ENCODE measurements at places on chromosomes 2 and 18. TPM values are rescaled to one million over a fixed set of nuclear protein-coding genes. Genes with fewer than 3 reads are reported as not detected.
A peak's percentile ranks its signal among the peaks of the same experiment; 100 is the strongest.

The RGPD4 gene
- not detected for polyA plus RNA-seq

The SYT4 gene
- polyA plus RNA-seq = not detected

The FBLN7 gene
- polyA plus RNA-seq = 0.04 TPM

The PECR gene
- 7.4 TPM for polyA plus RNA-seq

The CCDC148 gene
- polyA plus RNA-seq = not detected

The UPP2 gene
- polyA plus RNA-seq = not detected

The ANKRD30B gene
- not detected for polyA plus RNA-seq

The ATP8B1 gene
- polyA plus RNA-seq = 0.03 TPM

The SPP2 gene
- polyA plus RNA-seq = not detected

The GPR75 gene
- polyA plus RNA-seq = not detected

The DTYMK gene
- polyA plus RNA-seq = 13.0 TPM

DNA sequence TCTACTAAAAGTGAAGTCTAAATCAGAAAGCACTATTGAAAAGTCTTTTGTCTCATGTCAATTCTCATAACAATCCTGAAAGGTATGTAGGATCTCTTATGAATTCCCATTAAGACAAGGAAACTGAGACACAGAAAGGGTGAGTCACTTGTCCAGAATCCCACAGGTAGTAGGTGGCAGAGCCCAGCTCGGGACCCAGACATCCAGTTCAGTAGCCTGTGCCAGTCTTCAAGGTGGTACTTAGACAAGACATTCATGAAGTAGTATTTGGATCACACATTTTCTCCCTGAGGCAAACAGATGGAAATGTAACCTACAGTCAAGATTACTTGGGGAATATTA, 14.8 kb upstream of the PARD3B start:
- H3K27ac ChIP-seq = no peak overlapping the region
- no peak overlapping the region for H3K4me3 ChIP-seq
- DNase-seq = no peak
- H3K27me3 ChIP-seq = no peaks in the 10 kb centered on the region
- H3K4me1 ChIP-seq = no peaks in the 10 kb centered on the region

GRCh38 chr2:200408428-200409316, 101.2 kb downstream of the KCTD18 start:
- H3K27ac ChIP-seq = no peak overlapping the region
- H3K4me1 ChIP-seq = peaks cover 15% of the 10 kb centered on the region
- H3K27me3 ChIP-seq = no peaks in the 10 kb centered on the region

DNA sequence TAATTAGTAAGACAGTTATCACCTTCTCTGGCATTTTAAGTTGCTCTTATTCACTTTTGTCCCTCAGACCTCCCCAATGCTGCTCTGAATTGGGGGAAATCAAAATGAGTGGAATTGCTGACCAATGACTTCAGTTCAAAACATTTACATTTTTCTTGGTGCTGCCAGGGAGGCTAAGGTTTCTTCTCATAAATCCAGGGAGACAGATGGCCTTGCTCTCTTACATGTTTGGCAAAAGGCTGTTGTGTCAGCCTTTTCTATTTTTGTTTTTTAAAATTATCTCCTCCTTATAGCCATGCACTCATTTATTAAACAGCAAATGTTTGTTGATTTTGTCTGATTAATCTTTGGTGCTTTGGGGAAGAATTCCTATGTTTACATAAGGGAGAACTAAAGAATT, 82.0 kb downstream of the GALNT13 start:
- H3K4me3 ChIP-seq = no peak overlapping the region
- no peak overlapping the region for H3K27ac ChIP-seq
- H3K27me3 ChIP-seq = no peaks in the 10 kb centered on the region
- DNase-seq = no peak
- no peaks in the 10 kb centered on the region for H3K4me1 ChIP-seq

- H3K36me3 ChIP-seq = no peaks in the 10 kb centered on the region
- H3K4me1 ChIP-seq = peaks cover 4% of the 10 kb centered on the region
- H3K27me3 ChIP-seq = no peaks in the 10 kb centered on the region
- no peak for DNase-seq
- no peak overlapping the region for H3K4me3 ChIP-seq
- no peak overlapping the region for H3K27ac ChIP-seq
These were observed 28.2 kb upstream of the SULT1C4 start for GRCh38 chr2:108349571-108349928.

DNA sequence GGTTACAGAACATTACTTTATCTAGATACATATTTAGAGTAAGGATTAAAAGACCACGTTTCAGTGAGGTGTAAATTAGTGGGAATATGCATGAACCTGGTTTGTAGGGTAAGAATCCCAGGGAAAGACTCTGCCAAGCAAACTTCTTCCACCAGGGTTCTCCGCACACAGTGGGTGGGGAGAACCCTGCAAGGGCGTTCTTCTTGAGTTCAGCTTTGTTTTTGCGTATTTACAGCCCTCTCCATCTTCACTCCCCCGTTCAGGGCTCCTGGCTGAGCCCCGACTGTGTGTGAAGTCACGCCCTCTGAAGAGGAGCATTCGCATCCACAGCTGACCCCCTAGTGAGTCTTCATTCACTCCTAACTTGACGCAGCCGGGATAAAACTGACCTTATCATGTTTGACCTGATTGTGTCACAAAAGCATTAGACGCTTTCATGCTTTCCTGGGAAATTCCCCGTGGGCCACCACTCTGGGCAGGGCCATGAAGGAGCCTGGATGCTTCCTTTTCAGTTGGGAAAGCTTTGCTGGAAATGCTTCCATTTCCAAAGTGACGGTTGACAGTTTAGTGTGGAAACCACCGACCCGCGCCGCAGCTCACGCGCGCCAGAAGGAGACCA, 1.0 kb downstream of the ALKAL2 start:
- H3K27ac ChIP-seq = no peak overlapping the region
- DNase-seq = no peak
- peaks cover 59% of the 10 kb centered on the region for H3K27me3 ChIP-seq
- peaks cover 5% of the 10 kb centered on the region for H3K36me3 ChIP-seq
- peaks cover 13% of the 10 kb centered on the region for H3K4me1 ChIP-seq

GRCh38 chr2:40824278-40824677, 372.4 kb upstream of the SLC8A1 start:
- H3K4me1 ChIP-seq = no peaks in the 10 kb centered on the region
- no peak overlapping the region for H3K4me3 ChIP-seq
- no peak for DNase-seq
- H3K27me3 ChIP-seq = no peaks in the 10 kb centered on the region
- no peaks in the 10 kb centered on the region for H3K36me3 ChIP-seq
- no peak overlapping the region for H3K27ac ChIP-seq

DNA sequence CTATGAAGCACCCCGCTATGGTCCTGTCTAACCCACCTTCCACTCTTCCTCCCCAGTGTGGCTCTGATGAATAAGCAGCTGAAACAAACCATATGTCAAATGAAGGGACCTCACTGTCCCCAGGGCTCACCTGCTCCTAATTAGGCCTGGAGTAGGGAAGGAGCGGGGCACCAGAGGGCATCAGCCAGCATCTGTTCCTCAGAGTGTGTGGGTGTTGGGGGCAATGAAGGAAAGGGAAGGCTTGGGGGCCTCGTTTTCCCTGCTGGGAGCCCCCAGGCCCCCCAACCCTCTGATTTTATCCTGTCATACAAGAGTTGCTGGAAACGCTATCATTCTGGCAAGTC, 274.7 kb downstream of the HAUS1 start:
- DNase-seq = no peak
- H3K27ac ChIP-seq = no peak overlapping the region
- H3K27me3 ChIP-seq = no peaks in the 10 kb centered on the region
- H3K4me1 ChIP-seq = no peaks in the 10 kb centered on the region

GRCh38 chr2:236899950-236900640, 185.6 kb upstream of the COPS8 start:
- H3K4me3 ChIP-seq = no peak overlapping the region
- no peaks in the 10 kb centered on the region for H3K4me1 ChIP-seq
- no peaks in the 10 kb centered on the region for H3K36me3 ChIP-seq
- no peak for DNase-seq

DNA sequence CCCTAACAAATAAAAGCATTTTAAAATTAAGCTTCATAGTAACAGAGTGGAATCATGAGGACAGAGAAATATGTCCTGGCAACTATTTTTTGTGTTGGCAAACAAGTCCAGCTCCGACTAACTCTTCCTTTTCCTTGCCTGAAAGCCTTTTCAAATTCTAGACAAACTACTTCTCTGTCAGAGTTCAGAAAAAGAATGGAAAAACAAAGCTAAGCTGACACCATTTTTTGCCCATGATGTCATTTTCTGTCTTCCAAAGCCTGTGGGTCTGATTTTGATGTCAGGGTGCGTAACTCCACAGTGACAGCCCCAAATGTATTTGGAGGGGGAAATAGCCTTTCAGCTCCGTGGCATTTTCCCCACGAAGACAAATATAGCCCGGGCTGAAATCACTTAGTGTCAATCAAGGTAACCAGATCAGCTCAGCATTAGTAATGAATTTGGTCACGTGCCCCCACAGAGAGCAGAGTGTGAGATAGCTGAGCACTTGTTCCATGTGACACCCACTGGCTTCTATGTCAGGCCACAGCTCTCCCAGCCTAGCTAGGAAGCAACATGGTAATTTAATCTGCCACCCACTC, 233.0 kb upstream of the SIX2 start:
- no peak overlapping the region for H3K27ac ChIP-seq
- H3K4me1 ChIP-seq = no peaks in the 10 kb centered on the region
- DNase-seq = no peak
- no peaks in the 10 kb centered on the region for H3K27me3 ChIP-seq
- no peaks in the 10 kb centered on the region for H3K36me3 ChIP-seq

DNA sequence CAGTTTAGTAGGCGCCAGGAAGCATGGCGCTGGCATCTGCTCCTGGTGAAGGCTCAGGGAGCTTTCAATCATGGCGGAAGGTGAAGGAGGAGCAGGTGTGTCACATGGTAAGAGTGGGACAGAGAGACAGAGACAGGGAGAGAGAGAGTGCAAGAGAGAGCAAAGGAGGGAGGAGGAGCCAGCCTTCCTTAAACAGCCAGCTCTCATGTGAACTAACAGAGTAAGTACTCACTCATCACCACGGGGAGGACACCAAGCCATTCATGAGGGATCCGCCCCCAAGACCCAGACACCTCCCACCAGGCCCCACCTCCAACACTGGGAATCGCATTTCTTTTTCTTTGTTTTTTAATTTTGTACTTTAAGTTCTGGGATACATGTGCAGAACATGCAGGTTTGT, 40.8 kb upstream of the CLASP1 start:
- no peaks in the 10 kb centered on the region for H3K27me3 ChIP-seq
- no peak for DNase-seq
- no peaks in the 10 kb centered on the region for H3K36me3 ChIP-seq
- no peak overlapping the region for H3K4me3 ChIP-seq
- no peaks in the 10 kb centered on the region for H3K4me1 ChIP-seq
- H3K27ac ChIP-seq = no peak overlapping the region

DNA sequence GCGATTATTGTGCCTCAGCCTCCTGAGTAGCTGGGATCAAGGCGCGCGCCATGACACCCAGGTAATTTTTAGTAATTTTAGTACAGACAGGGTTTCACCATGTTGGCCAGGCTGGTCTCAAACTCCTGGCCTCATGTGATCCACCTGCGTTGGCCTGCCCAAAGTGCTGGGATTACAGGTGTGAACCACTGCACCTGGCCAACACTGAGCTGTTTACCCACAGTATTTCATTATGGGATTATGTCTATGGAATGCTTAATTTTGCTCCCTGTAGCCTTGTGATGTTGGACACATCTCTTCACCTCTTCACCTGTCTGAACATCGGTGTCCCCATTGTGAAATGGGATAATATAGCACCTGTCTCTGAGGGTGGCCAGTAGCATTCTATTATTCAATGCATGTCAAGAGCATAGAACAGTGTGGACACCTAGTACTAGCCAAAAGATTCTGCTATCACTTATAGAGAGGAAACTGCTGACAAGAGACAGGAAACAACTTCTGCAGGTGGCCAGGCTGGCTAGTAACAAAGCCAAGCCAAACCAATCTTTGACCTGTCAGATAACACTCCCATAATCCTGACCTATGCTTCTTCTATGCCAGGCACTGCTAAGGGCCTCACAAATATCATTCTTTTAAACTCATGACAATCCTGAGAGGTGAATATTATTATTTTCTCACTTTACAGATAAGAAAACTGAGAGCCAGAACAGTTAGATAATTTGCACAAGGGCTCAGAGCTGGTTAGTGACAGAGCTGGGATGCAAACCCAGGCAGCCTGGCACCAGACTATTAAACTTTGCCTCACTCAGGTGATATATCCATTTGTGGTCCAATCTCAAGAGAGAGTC, 29.4 kb upstream of the REEP1 start:
- no peak overlapping the region for H3K4me3 ChIP-seq
- H3K36me3 ChIP-seq = no peaks in the 10 kb centered on the region
- no peak overlapping the region for H3K27ac ChIP-seq
- DNase-seq = no peak

- peak overlapping the region; percentile 97 for H3K27ac ChIP-seq
- H3K36me3 ChIP-seq = no peaks in the 10 kb centered on the region
- peaks cover 58% of the 10 kb centered on the region for H3K4me1 ChIP-seq
- DNase-seq = peak; percentile 92
- no peaks in the 10 kb centered on the region for H3K27me3 ChIP-seq
- no peak overlapping the region for H3K4me3 ChIP-seq
These were observed 19.8 kb upstream of the NT5DC4 start for GRCh38 chr2:112701052-112701451.

- no peak for DNase-seq
- no peaks in the 10 kb centered on the region for H3K4me1 ChIP-seq
- H3K27ac ChIP-seq = no peak overlapping the region
- H3K36me3 ChIP-seq = no peaks in the 10 kb centered on the region
- H3K27me3 ChIP-seq = no peaks in the 10 kb centered on the region
- no peak overlapping the region for H3K4me3 ChIP-seq
These were observed 113.2 kb upstream of the CHST9 start for GRCh38 chr18:27298214-27298804.

DNA sequence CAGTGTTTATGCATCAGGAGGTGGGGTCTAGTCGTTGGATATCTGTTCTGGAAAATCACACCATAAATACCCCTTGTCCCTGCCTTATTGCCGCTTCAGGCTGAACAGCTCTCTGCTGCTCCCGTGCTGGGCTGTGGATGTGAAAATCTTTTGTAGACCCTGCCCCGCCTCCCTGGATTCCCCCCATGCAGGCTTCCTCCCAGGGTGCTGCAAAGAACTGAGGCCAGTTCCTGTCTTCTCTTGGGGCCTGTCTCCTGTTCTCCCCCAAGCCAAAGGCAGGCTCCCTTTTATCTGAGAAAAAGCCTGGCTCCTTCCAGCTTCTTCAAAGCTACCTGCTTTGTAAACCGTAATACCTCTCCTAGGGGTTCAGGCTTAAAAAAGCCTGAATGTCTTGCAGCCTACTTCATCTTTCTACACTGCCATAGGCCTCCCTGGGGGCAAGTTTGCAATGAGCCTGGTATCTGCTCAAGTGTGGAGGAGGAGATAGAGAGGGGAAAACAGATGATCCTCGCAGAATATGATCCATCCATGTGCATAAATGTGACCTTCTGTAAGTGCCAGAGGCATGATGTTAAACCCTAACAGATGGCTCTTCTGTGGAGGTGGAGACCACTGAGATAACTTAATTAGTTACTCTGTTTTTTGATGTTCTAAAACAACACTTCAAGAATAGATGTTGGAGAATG, 55.3 kb downstream of the VWA3B start:
- DNase-seq = no peak
- H3K4me1 ChIP-seq = no peaks in the 10 kb centered on the region
- H3K27me3 ChIP-seq = no peaks in the 10 kb centered on the region
- H3K27ac ChIP-seq = no peak overlapping the region
- H3K4me3 ChIP-seq = no peak overlapping the region
- no peaks in the 10 kb centered on the region for H3K36me3 ChIP-seq
